ENCODE measurements at places on chromosomes 1 and 21.

- no peak for DNase-seq
Observed at GRCh38 chr1:159056069-159056698, 20.4 kb downstream of the AIM2 start.

DNA sequence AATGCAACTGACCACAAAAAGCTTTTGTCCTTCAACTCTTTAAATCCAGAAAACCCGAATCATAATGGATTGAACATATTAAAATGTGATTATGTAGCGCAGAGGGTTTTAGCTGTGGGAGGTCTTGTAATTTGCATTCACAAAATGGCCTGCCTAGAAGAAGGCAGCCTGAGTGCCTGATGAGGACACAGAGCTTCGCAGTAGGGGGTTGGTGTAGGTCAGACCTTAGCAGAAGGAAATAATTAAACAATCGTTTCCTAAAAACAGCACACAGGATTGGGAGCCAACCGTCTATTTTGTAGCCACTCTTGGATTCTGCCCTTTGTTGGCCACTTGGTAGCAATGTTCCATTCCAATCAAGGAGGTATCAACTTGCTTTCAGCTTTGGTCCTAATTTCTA lies 195.7 kb upstream of the KIAA0040 start:
- no peak for DNase-seq

- no peak for DNase-seq
Observed at GRCh38 chr1:40876891-40877290, 14.7 kb upstream of the CITED4 start.

- DNase-seq = no peak
Observed at GRCh38 chr21:21612466-21612865, 614.3 kb downstream of the NCAM2 start.

DNA sequence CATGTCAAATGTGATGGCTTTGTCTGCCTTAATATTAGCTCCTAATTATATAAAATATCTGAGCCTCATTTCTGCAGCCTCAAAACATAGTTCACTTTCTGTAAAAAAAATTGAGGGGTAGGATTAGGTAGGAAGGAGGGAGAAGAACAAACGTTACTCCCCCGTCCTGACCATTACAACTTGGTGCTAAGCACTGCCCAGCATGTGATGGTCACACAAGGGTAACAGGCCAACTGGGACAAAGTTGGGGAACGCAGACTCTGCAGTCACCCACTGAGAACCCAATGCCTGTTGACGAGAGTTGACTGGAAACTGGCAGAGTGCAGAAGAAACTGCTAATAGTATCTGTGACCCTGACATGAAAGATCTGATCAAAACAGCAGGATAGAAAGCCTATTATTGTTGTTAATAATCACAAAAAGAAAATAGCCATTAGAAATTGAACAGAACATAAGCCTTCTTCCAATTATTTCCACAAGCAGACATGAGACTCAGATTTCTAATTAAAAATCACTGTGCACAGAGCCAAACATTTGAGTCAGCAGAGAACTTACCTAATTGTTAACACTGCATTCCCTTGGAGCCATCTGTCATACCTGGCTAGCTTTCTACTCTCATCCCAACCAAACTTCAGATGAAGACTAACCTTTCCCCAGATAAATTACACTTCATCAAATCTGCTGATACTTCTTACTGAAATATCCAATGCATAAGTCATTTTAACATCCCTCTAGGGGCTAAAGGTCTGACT lies 5.5 kb downstream of the SORT1 start:
- DNase-seq = no peak

DNA sequence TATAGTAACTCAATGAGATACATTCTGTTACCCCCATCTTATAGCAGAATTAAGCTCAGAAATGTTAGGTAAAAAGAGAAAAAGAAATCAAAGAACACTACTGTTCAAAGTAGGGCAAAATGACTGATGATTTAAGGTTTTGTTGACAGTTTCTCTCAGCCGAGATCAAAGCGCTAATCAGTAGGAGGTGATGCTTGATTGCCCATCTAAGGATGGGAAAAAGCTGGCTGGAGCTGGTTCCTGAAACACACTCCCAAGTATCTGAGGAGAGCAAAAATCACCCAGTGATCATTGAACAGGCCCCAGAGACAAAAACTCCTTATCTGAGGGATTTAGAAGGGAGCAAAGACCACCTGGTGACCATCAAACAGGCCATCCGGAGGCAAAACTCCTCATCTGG lies 64.5 kb upstream of the CSF1 start:
- no peak for DNase-seq

DNA sequence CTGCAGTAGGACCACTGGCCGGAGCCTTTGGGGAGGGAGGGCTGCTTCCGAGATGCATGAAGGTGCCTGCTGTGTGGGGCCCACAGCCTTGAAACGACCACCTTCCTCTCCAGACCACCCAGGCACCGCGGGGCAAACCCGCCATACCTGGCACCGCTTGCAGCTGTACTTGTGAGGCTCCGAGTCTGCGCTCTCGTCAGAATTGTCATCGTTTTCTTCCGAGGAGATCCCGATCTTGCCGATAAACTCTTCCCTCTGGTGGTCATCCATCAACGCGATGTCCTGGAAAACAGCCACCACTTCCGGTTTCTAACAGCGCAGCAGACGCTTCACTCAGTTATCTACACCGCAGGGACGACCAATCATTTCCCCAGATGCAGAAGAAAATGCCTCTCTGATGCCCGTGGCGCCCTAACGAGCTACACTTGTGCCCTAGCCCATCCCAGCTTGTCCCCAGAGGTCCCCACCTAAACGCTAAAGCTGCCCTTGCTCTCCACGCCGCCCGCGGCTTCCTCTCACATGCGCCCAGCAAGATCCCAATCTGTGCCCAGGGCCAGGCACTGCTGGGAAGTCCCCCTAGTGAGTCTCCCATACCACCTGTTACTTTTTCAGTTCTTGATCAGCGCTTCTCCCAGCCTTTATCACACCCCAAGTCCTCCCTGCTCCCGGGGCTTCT lies 55.0 kb upstream of the RIPK4 start:
- no peak for DNase-seq

DNA sequence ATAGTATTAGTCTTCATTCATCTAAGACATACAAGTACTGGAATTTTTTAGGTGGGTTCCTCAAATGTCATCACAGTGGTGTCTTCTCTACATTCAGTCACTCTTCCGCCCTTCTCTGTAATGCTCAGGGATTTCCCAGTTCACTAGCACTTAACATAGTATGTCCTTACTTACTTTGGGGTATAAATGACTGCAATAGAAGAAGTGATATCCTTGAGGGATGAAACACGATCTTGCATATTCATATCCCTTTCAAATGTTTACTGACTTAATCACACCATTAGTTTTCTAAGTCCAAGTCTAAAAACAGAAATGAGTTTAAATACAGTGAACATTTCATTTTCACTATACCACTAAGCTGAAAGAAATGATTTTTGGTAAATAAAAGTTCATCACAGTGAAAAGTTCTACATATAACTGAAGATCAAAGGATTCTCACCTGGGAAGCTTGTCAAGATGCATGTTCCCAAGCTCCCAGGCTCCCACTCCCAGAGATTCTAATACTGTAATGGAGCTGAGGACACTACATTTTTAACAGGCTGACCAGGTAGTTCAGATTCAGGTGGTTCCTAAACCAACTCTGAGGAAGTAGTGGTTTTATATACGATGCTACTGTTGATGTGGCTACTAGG lies 29.7 kb downstream of the MRPL39 start:
- no peak for DNase-seq

GRCh38 chr1:202843081-202843480 lies 32.3 kb downstream of the PCAT6 start:
- no peak for DNase-seq

GRCh38 chr1:40226192-40226591 lies 21.5 kb upstream of the TMCO2 start:
- no peak for DNase-seq

DNA sequence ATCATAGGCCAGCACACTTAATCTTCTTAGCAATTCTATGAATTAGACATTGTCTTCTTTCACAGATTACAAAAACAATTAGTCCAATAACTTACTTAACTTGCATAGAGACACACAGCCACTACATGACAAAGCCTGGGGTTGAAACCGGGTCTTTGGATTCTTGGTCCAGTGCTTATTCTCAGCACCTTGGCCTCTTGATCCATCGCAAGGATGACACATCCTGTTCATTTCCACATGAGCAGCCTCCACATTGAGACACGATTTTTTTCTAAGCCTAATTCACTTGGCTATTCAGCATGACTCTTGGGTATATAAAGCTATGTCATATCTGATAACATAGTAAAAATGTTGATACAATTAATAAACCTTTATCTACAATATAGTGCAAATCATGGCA lies 221.0 kb upstream of the FOXD3 start:
- no peak for DNase-seq

DNA sequence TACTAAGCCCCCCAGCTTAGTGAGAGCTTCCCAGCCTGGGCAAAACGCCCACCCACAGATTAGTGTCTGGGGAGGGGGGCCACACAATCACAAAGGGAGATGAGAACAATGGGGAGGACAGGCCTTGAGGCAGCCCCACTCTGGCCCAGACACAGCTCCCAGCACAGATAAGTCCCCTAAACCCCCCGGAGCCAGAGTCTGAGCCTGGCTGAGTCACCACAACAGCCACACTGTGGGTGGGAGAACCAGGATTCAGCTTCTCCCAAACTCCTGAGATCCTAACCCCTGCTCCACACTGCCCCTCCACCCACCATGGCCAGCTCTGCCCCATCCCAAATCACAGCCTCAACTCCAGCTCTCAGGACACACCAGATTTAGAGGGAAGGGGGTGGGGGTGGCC lies 4.2 kb downstream of the NECTIN4 start:
- DNase-seq = no peak

DNA sequence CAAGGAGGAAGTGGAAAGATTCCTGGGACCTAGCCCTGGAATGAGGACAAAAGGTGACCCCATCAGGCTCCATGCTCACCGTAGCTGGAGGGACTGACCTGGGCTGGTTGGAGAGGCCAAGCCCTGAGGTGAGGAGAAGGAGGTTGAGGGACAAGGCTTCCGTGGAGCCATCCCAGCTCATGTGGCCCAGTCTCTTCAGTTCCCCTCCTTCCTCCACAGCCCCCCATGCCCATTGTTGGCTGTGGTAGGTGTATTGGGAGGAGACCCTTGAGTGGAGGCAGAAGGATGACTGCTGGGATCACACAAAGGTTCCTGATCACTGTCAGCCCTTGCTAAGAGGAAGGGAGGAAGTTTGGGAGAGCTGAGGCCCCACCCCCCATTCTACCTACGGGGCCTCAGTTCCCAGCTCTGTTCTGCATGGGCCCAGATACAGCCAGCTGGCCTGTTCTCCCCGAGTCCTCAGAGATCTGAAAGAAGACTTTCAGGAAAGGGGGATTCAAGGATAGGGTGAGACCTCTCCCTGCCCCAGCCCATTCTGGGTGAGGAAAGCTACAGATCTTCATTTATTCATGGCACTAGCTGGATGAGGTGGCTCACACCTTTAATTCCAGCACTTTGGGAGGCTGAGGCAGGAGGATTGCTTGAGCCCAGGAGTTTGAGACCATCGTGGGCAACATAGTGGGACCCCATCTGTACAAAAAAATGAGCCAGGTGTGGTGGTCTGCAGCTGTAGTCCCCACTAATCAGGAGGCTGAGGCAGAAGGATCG lies 17.3 kb downstream of the RHBG start:
- DNase-seq = no peak

- DNase-seq = no peak
Observed at GRCh38 chr1:228471762-228472398, 15.3 kb upstream of the RNF187 start.

DNA sequence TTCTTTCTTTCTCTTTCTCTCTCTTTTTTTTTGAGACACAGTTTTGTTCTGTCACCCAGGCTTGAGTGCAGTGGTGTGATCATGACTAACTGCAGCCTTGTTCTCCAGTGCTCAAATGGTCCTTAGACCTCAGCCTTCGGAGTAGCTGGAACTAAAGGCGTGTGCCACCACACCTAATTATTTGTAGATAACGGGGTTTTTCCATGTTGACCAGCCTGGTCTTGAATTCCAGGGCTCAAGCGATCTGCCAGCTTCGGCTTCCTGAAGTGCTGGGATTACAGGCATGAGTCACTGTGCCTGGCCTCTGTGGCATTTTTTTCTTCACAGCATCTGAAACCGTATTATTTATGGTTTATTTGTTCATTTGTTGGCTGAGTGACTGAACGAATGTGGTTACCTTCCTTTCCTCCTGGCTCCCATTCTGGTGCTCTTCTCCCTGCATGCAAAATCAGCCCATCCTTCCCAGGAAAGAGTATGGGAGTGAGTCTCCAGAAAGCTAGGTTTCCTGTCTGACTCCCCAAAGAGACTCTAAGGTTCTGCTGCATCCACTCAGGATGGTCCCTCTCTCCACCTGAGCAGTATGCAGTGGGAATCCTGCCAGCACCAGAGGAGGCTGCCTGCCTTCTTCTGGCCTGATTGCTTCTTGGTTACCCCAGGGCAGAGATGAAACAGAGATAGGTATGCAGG lies 155.0 kb upstream of the BEND5 start:
- DNase-seq = no peak

DNA sequence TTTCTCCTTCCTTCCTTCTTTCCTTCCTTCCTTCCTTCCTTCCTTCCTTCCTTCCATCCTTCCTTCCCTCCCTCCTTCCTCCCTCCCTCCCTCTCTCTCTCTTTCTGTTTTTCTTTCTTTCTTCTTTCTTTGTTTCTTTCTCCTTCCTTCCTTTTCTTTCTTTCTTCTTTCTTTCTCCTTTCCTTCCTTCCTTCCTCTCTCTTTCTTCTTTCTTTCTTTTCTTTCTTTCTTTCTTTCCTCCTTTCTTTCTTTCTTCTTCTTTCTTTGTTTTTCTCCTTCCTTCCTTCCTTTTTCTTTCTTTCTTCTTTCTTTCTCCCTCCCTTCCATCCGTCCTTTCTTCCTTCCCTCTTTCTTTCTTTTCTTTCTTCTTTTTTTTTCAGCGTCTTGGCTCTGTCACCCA lies 18.1 kb upstream of the IL19 start:
- DNase-seq = no peak

GRCh38 chr1:153070243-153070642 lies 1.2 kb downstream of the SPRR2B start:
- no peak for DNase-seq
